ENCODE measurements at places on chromosomes 7 and 10.

DNA sequence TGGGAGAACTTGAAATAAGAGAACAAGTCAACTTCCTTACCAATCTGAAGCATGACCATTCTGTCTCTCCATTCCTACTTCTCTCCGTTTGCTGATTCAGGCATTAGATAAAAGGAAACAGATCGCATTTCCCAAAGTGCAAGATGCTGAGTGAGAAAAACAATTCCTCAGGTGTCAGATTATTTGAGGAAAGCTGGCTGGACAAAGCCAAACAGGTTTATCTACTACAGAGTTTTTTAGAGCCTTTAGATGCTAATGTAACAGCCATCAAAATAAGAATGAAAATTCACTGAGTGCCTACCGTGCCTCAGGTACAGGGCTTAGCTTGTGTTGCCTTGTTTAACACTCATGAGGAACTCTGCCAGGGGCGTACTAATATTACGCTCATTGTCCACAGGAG is 135.9 kb upstream of the MBL2 start:
- H3K27ac ChIP-seq, result no peak overlapping the region
- no peak overlapping the region for H3K4me3 ChIP-seq
- H3K27me3 ChIP-seq, result no peaks in the 10 kb centered on the region
- H3K36me3 ChIP-seq, result no peaks in the 10 kb centered on the region

DNA sequence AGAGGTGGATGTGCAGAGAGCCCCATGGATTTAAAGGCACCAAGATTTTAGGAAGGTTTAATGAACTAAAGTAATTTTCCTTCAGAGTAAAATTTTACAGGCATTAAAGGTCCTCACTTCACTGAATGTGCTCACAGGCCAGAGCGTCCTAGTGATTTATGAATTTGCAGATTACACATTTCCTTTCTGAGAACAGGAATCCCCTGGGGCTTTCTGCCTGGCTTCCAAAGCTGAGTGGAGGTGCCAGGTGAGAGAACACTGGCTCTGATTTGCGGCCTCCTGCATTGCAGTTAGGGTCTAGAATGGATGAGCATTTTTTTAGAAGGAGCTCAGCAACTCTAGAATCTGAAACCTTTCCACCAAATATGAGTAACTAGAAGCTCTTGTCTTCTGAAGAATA is 194.3 kb downstream of the SORCS3 start:
- DNase-seq, result no peak
- H3K36me3 ChIP-seq, result no peaks in the 10 kb centered on the region
- H3K4me3 ChIP-seq, result no peak overlapping the region
- H3K4me1 ChIP-seq, result no peaks in the 10 kb centered on the region
- H3K27me3 ChIP-seq, result no peaks in the 10 kb centered on the region

- no peak overlapping the region for H3K4me3 ChIP-seq
- no peaks in the 10 kb centered on the region for H3K4me1 ChIP-seq
- H3K36me3 ChIP-seq, result no peaks in the 10 kb centered on the region
- H3K27me3 ChIP-seq, result peaks cover 40% of the 10 kb centered on the region
- DNase-seq, result peak; percentile 16
- no peak overlapping the region for H3K27ac ChIP-seq
These were observed 118.1 kb downstream of the WDR11 start for GRCh38 chr10:120969219-120969645.

DNA sequence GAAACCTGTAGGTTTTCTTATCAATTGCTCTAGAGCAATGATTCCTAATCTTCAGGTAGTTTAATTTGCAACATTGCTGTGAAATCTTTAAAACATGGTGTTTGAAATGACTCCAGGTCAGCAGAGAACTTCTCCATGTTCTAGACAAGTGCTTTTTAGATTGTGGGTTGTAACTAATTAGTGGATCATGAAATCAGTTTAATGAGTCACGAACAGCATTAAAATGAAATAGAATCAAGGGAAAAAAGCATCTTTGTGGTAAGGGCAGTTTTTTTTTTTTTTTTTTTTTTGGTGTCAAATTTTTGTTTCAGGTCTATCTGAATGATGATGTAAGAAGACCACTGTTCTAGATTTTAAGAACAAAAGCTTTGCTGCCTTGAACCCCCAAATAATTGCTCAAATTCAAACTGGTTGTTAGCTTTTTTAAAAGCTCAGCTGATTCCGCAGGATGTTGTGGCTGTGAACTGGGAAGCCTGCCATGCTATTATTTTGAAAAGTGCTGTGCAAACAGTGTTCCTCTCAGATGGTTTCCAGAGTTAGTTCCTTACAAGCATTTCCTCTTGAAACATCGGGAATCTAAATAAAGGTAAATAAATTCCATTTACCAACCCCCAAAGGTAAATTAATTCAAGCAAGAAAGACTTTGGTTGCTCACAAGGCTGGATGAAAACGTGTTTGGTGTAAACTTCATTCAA is 13.1 kb upstream of the PDK4 start:
- no peaks in the 10 kb centered on the region for H3K36me3 ChIP-seq
- no peak for DNase-seq
- H3K27me3 ChIP-seq, result no peaks in the 10 kb centered on the region
- H3K27ac ChIP-seq, result peak overlapping the region; percentile 40

DNA sequence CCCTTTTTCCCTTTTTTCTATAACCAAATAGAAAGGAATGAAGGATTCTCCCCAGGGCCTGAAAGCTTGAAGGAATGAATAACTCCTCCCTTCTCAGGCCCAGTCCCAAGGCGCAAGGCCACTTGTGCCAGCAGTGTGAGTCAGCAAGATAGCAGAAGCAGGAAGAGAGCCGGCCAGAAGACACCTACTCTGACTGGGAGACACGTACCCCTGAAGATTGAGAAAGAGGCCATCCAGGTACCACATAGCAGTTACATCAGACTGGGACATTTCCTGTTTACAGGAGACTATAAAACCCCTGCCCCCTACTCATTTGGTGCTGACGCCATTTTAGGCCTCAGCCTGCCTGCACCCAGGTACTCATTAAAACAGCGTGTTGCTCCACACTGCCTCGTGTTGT is 65.5 kb downstream of the LRRC17 start:
- H3K27ac ChIP-seq, result no peak overlapping the region
- H3K4me3 ChIP-seq, result no peak overlapping the region
- no peaks in the 10 kb centered on the region for H3K4me1 ChIP-seq
- H3K36me3 ChIP-seq, result no peaks in the 10 kb centered on the region

- peaks cover 24% of the 10 kb centered on the region for H3K4me1 ChIP-seq
- DNase-seq, result peak; percentile 81
- no peak overlapping the region for H3K4me3 ChIP-seq
- H3K36me3 ChIP-seq, result peaks cover 19% of the 10 kb centered on the region
These were observed 48.6 kb downstream of the NCAPG2 start for GRCh38 chr7:158655931-158656441.

GRCh38 chr7:22586786-22587140 is 86.8 kb upstream of the STEAP1B start:
- DNase-seq, result no peak
- no peak overlapping the region for H3K4me3 ChIP-seq
- no peaks in the 10 kb centered on the region for H3K27me3 ChIP-seq
- no peak overlapping the region for H3K27ac ChIP-seq

DNA sequence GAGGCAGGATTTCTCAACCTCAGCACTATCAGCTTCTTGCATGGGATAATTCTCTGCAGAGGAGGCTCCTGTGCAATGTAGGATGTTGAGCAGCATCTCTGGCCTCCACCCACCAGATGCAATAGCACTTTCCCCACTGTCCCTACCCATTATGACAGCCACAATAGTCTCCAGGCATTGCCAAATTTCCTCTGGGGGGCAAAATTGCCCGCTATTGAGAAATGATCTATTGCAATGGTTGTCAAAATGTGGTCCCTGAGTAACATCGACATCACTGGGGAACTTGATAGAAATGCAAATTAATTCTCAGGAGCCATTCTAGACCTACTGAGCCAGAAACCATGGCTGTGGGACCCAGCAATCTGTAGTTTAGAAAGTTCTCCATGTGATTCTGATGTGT is 7.0 kb downstream of the KCNK18 start:
- no peak overlapping the region for H3K27ac ChIP-seq
- no peak overlapping the region for H3K4me3 ChIP-seq
- no peaks in the 10 kb centered on the region for H3K36me3 ChIP-seq
- H3K27me3 ChIP-seq, result no peaks in the 10 kb centered on the region
- no peaks in the 10 kb centered on the region for H3K4me1 ChIP-seq
- no peak for DNase-seq

DNA sequence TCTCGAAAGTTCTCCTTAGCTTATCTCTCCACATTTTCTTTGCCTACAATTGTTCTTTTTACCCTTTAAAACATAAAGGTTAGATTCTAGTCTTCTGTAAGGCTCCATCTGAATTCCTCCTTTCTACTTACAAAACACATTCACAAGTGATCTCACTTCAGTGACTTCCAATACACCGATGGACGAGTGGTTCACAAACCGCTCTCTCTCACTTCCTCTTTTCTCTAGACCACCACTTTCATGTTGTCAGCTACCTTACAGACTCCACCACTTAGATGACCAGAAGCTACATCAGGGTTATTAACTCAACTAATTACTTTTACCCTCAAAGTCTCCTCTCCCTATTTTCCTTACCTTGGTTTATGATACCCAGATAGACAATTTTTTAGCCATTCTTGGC is 11.8 kb downstream of the MET start:
- no peaks in the 10 kb centered on the region for H3K36me3 ChIP-seq
- H3K27me3 ChIP-seq, result no peaks in the 10 kb centered on the region
- H3K4me1 ChIP-seq, result peaks cover 24% of the 10 kb centered on the region

- no peaks in the 10 kb centered on the region for H3K36me3 ChIP-seq
- no peak for DNase-seq
- H3K4me3 ChIP-seq, result no peak overlapping the region
- H3K4me1 ChIP-seq, result no peaks in the 10 kb centered on the region
These were observed 90.4 kb upstream of the LRRTM3 start for GRCh38 chr10:66835400-66835799.

GRCh38 chr7:138854115-138854645 is 56.2 kb upstream of the ATP6V0A4 start:
- H3K36me3 ChIP-seq, result no peaks in the 10 kb centered on the region
- no peak for DNase-seq
- H3K27ac ChIP-seq, result no peak overlapping the region
- no peaks in the 10 kb centered on the region for H3K27me3 ChIP-seq

DNA sequence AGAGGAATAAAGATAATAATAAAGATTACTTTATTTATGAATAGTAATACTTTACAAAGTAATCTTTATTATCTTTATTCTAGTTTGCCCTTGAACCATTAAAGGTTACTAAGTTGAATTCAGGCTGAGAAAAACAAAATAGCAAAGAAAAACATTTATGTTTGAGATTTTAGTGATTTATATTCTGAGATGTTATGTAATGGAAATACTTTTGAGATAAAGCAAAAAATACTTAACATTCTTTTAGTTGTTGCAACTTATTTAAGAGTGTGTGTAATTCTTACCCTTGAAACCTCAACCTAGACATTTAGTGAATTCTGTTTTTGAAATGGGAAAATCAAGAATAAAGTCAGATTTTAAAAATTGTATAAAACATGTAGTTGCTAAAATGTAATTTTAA is 40.0 kb downstream of the MINPP1 start:
- 0 out of 2 replicates have a peak, but pooled peaks cover 7% of the 10 kb centered on the region for H3K36me3 ChIP-seq
- no peaks in the 10 kb centered on the region for H3K27me3 ChIP-seq
- no peak overlapping the region for H3K27ac ChIP-seq
- H3K4me3 ChIP-seq, result no peak overlapping the region

- no peak for DNase-seq
- no peak overlapping the region for H3K4me3 ChIP-seq
- H3K27me3 ChIP-seq, result no peaks in the 10 kb centered on the region
- H3K4me1 ChIP-seq, result no peaks in the 10 kb centered on the region
- no peaks in the 10 kb centered on the region for H3K36me3 ChIP-seq
These were observed 52.7 kb downstream of the TAS2R16 start for GRCh38 chr7:122942765-122943164.

DNA sequence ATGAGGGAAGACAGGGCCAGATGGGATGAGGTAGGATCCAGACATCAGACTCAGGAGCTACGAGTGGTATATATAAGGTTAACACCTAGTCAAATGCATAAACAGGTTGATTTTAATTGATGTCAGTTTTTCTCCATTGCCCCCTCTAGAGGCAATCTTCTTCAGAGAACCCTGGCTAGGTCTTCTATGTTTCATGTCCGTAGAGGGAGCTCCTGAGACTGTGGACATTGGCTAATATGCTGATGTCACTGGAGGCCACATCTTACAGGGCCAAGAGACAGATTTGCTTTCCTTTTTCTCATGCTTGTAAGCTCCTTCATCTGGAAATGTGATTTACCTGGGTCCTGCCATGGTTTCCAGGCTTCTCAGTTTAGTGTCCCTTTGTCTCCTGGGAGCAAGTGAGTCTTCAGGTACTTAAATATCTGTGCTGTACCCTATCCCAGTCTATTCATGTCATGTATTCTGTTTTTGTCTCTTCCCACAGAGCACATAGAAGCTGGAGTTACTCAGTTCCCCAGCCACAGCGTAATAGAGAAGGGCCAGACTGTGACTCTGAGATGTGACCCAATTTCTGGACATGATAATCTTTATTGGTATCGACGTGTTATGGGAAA is 161.6 kb upstream of the PRSS1 start:
- H3K4me3 ChIP-seq, result no peak overlapping the region
- no peaks in the 10 kb centered on the region for H3K27me3 ChIP-seq
- peaks cover 9% of the 10 kb centered on the region for H3K4me1 ChIP-seq
- H3K36me3 ChIP-seq, result no peaks in the 10 kb centered on the region
- no peak overlapping the region for H3K27ac ChIP-seq
- peak; percentile 94 for DNase-seq

- H3K4me1 ChIP-seq, result peaks cover 39% of the 10 kb centered on the region
- DNase-seq, result peak; percentile 61
- peak overlapping the region; percentile 0 for H3K4me3 ChIP-seq
- no peaks in the 10 kb centered on the region for H3K27me3 ChIP-seq
These were observed 571.2 kb downstream of the PTPRN2 start for GRCh38 chr7:158016180-158017097.

DNA sequence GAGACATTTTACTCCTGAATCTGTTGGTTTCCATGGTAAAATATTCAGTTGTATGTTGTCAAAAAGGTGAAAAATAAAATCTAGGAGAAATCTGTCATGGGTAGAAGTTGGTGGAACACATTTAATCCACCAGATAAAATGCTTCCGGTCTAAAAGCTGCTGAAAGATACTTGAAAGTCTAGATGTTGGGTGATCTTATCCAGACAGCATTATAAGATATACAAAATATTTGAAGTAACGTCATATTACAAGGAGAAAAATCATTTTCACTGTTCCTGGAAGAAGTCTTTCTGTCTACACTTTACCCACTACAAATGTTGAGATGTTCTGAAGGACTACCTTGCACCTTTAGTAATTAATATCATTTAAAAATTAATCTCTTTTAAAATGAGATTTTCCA is 40.9 kb downstream of the CALD1 start:
- no peak overlapping the region for H3K4me3 ChIP-seq
- no peak for DNase-seq
- H3K27ac ChIP-seq, result no peak overlapping the region
- H3K4me1 ChIP-seq, result no peaks in the 10 kb centered on the region
- H3K36me3 ChIP-seq, result no peaks in the 10 kb centered on the region

- no peaks in the 10 kb centered on the region for H3K36me3 ChIP-seq
- DNase-seq, result no peak
- no peaks in the 10 kb centered on the region for H3K27me3 ChIP-seq
- H3K4me1 ChIP-seq, result no peaks in the 10 kb centered on the region
- H3K4me3 ChIP-seq, result no peak overlapping the region
These were observed 300.9 kb downstream of the WDR11 start for GRCh38 chr10:121152033-121152432.
